ENCODE measurements at places on chromosomes 2 and 18.

- DNase-seq = no peak
Observed at GRCh38 chr2:120559401-120559800, 176.3 kb upstream of the GLI2 start.

DNA sequence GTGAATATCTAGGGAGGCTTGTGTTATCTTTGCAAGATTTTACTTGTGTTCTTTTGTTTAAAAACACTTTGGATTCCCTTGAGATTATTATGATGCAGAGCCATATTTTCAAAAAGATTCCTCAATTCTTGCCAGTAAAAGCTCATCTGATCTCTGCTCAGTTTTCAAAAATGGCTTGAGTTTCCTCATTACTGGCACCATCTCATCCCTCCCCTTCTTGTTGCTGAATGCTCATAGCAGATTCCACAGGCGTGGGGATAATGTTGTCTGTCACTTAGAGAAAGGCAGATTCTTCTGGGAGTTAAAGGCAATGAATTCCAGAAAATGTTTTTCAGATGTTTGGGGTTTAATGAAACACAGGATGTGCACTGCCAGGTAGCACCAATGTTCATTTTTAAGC lies 170.4 kb upstream of the TANK start:
- DNase-seq = no peak

DNA sequence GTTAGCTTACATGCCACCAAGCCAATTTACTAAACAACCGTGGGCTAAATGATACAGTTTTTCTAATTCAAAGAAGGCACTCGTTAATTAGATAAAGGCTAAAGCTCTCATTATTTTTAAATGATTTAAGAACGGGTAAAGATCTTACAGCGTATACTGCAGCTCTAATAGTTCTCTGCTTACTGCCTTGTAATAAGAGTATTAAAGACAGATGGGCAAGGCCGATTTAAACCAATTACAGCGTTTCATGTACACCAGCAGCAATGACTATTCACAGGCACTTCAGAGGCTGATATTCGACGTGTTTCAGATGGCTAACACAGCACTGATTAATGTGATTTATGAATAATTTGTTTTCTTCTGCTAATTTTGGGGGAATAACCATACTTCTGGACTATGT lies 259.3 kb downstream of the ZNF407 start:
- DNase-seq = no peak

DNA sequence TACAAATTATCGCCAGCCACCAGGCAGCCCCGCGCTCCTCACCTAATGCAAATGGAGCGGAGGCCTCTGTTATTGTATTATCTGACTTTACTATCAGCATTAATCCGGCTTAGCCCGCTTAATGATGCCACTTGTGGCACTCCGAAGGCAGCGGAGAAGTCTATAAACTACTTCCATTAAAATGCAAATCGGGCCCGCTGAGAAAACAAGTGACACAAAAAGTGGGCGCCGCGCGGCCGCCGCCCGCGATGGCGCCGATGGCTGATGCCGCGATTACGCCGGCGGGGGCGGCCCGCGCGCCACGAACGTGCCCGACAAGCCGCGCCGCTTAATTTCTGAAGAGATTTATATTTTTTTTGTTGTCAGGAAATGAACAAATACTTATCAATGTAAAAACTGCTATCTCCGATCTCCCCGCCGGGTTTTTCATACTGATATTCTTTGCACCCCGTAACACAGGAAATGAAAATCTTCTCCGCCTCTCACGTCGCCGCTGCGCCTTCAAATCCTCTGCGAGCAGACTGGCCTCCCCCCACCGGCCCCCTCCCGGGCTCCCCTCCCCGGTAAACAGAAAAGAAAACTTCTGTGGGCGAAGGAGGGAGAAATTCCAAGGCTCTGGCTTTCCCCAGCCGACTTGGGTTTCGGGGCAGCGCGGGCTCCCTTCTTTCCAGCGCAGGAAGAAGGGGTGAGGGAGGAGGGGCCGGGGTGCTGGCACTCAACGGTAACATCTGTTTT lies 221.8 kb downstream of the INSIG2 start:
- DNase-seq = peak; percentile 50

GRCh38 chr2:231765496-231765929 lies 15.6 kb downstream of the PDE6D start:
- no peak for DNase-seq

DNA sequence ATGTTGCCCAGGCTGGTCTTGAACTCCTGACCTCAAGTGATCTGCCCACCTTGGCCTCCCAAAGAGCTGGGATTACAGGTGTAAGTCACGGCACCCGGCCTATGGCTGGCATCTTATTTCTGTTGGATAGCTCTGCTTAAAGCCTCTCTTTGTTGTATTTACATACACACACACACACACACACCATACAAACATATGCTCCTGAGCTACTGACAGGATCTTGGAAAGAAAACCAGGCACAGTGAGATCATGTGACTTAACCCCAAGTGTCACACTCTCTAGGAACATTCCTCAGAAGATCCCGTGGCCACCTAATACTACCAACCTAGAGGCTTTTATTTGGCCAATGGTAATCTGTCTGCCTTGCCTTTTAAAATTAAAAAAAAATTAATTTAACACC lies 85.1 kb upstream of the HAAO start:
- no peak for DNase-seq

- DNase-seq = no peak
Observed at GRCh38 chr2:149399934-149400615, 69.7 kb downstream of the LYPD6 start.

DNA sequence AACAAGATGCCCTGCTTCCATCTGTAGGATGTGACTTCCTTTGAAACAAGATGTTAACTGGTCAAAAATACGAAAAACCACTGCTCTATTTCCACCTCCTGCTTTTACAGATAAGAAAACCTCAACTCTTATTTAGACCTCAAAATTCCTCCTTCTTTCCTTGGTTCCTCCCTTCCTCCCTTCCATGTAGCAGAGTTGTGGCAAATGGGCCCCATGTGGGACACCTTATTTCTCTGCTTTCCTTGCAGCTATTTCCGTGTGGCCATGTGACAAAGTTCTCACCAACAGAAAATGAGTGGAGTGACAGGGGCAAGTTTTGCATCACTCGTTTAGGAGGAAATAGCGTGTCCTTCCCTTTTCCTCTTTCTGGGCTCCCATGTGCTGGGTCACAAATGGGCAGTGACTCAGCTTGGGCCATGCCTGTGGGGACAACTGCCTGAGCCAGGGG lies 69.4 kb upstream of the SMAD2 start:
- no peak for DNase-seq

DNA sequence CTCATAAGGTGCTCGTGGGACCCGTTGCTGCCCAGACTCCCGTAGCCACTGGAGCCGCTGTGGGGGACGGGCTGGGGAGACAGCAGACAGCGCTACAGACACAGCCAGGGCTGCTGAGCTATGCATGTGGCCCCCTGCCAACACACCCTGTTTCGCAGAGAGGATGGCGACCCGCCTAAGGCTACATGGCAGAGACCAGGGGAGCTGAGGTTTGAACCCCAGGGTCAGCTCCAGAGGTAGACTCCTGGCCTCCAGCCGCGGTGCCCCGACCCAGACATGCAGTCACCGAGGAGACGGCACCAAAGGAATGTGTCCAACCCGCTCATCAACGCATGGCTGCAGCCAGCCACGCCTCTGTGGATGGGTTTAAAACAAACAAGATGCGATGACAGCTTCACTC lies 21.0 kb upstream of the HES6 start:
- no peak for DNase-seq

DNA sequence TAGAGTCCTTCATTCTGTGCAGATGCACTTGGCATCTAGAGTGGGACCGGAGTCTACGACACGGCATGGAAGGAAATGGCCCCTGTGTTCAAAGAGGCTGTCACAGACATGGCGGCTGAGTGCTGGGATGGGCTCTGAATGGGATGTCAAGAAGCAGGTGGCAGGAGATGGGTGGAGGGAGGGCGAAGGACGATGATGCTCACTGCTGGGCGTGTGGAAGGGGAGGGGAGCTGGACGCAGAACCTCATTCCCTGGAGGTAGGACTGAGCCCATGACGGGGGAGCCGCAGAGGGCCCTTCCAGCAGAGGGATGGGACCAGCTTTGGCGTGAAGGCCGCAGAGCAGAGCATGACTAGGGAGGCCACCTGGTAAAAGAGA lies 18.8 kb upstream of the ALPI start:
- no peak for DNase-seq
